ENCODE measurements at places on chromosomes 7 and 10. TPM values are rescaled to one million over a fixed set of nuclear protein-coding genes. Genes with fewer than 3 reads are reported as not detected.

DNA sequence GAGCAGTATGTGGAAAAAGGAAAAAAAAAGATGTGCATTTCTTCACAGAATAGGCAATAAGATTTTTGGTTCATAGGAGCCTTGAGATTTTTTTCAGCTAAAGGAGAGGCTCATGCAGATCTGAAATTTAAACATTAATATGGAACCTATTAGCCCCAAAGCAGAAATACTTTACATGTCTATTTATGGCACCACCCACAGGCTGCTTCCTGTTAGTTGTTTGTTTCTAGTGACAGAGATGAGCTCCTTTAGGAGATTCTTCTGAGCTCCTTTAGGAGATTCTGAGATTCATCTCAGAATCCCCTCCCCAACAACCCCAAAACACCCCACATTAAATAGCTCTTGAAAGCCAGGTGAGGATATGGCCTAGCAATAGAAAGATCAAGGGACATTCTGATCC is 27.9 kb upstream of the HPS1 start:
- DNase-seq, result no peak

- no peak for DNase-seq
Measured at GRCh38 chr7:157542068-157543021, 205.5 kb downstream of the DNAJB6 start.

GRCh38 chr7:56083150-56083785 is 9.5 kb downstream of the PHKG1 start:
- DNase-seq, result no peak

- no peak for DNase-seq
Measured at GRCh38 chr10:99387071-99387470, 43.4 kb downstream of the GOT1 start.

- DNase-seq, result no peak
Measured at GRCh38 chr10:103839872-103840739, 15.3 kb downstream of the SH3PXD2A start.

PPP1R3C gene
- 113 TPM for total RNA-seq
